ENCODE measurements at places on chromosomes 1 and 21. TPM values are rescaled to one million over a fixed set of nuclear protein-coding genes. Genes with fewer than 3 reads are reported as not detected.

GJA8 gene
- total RNA-seq, result not detected

CGN gene
- total RNA-seq, result under 0.01 TPM

MTARC1 gene
- 6.8 TPM for total RNA-seq

PTPN22 gene
- total RNA-seq, result 0.55 TPM

TRPM2 gene
- total RNA-seq, result under 0.01 TPM

PRKAA2 gene
- 2.2 TPM for total RNA-seq

LCE3E gene
- total RNA-seq, result not detected

SPRR1B gene
- total RNA-seq, result not detected

CTBS gene
- 6.3 TPM for total RNA-seq

ZBTB17 gene
- total RNA-seq, result 40.1 TPM

LBR gene
- 19.1 TPM for total RNA-seq

ORC1 gene
- total RNA-seq, result 0.28 TPM

GBP6 gene
- not detected for total RNA-seq

CATSPERE gene
- total RNA-seq, result 1.0 TPM

FLG2 gene
- not detected for total RNA-seq

S100A9 gene
- 0.28 TPM for total RNA-seq

PCP4 gene
- not detected for total RNA-seq

Data from smooth muscle cell of bladder (primary cell).